Activated naive CD4-positive, alpha-beta T cell treated with anti-CD3 and anti-CD28 coated beads, Interleukin-2, amount 50 U/mL, for 16 hours (primary cell): ENCODE measurements at places on chromosomes 3 and 15.

- no peak for DNase-seq
These were observed 2.2 kb upstream of the PGPEP1L start for GRCh38 chr15:99009741-99010330.

DNA sequence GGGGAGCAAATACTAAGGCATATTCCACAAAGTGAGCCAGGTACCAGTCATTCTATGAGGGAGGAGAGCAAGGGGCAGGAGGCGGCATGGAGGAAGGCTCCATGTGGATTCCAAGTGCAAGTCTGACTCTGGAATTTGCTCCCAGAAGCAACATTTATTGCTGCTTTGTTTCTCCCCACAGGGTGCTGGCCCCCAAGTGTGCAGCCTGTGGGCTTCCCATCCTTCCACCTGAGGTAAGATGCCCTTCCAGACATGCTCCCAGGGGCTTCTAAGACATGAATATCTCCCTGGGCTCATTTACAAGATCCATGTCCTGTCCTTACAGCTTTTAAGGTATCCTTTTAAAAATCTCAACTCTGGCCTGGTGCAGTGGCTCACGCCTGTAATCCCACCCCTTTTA, 15.9 kb upstream of the SACM1L start:
- DNase-seq: no peak

DNA sequence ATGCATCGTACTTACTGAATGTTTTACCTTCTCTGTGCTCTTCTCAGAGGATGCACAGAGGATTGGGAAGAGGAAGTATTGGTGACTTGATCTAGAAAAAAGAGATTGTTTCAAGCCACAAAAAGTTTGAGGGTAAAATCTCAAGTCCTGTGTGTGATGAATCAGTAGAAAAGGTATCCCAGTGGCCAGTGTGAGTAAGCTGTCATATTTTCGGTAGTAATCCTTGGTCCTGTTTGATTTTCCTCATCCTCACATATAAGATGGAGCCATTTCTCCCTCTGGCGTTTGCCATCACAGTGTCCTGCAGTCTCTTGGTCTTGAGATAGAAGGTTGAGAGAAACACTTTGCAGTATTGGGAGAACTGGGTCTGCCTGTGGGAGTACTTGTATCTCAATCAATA, 166.8 kb downstream of the LPP start:
- no peak for DNase-seq

- no peak for DNase-seq
These were observed 28.6 kb downstream of the GALNT15 start for GRCh38 chr3:16203031-16203430.

- no peak for DNase-seq
These were observed 242.1 kb downstream of the ZIC1 start for GRCh38 chr3:147651107-147651778.

DNA sequence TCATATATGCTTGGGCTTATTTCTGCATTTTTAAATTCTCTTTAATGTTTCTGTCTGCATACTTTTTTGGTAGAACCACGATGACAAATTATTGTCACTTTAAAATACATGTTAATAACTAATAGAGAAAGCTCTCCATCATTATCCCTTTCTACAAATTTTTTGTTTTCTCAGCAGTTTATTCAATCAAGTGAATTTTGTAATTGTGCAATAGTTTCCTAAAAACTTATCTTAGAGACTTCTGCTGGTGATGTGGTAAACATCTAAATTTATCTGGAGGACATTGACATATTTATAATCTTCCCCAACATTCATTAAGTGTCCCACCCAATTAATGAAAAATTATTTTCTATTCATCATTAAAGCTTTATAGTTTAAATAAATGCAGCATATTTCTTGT, 215.3 kb downstream of the MEX3B start:
- DNase-seq: no peak

GRCh38 chr3:152738656-152739055, 96.3 kb upstream of the P2RY1 start:
- no peak for DNase-seq

DNA sequence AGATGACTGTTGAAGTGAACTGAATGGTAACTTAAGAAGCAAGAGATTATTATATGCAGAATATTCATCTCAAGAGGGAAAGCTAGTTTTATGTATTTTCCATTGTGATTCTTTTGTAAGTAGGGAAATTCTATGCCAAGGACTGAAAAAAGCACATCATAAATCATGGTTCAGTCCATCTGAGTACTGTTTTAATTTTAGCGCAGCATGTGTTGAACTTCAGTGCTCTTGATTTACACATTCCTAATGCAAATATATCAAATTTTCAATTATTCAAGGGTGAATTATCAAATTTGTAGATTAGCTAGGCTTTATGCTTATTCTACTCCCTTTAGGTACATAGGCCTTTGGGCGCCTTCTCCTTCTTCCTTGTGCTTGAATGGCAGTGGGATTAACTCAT, 50.3 kb upstream of the TCF12 start:
- DNase-seq: no peak

DNA sequence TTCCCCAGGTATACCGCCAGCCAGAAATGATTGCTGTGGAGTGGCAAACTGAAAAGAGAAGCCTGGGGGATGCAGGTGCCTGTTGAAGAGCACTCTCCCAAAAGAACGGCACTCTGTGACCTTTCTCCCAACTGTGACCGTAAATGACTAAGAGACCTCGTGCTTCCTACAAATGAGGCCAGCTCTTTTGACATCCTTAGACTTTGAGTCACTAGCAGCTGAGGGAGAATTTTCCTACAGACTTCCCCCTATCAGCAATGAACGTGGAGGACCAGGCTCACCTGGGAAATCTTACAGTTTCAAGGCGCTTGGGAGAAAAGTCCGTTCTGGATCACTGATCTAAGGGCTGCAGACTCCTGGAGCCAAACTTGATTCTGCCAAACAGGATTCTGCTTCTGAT, 8.6 kb downstream of the AQP9 start:
- DNase-seq: no peak

GRCh38 chr3:114867359-114867758, 279.7 kb downstream of the ZBTB20 start:
- DNase-seq: no peak

- no peak for DNase-seq
These were observed 67.0 kb downstream of the CLDN11 start for GRCh38 chr3:170485696-170486095.

DNA sequence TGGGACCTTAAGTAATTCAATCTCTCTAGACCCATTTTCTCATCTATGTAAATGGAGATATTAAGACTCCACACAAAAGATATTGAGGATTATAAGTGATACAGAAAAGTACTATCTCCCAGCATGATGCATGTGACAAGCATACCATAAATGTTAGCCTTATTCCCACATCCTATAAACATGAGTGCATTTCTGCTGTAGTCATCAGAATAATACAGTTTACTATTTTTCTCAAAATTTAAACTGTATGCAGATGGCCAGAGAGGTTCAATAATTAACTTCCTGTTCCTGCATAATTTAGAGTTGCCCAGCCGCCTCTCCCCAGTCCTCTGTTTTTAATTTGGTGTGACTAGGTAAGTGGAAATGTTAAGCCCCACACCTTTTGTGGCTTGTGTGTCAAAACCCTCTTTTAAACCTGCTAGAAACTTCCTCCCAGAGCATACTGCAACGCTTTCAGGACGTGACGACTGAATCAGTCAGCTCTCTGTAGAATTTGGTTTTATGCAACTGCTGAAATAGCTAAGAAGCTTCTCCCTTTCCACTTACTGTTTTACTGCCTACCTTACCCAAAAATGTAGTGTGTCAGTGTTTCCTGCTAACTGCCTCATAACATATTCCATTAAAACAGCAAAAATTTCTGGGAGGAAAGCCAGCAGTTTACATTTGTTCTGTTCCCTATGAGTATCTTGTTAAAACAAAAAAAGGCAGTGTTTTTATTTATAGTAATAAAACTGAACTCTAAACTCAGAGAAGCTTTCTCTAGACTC, 1037.9 kb downstream of the EPHA3 start:
- no peak for DNase-seq

DNA sequence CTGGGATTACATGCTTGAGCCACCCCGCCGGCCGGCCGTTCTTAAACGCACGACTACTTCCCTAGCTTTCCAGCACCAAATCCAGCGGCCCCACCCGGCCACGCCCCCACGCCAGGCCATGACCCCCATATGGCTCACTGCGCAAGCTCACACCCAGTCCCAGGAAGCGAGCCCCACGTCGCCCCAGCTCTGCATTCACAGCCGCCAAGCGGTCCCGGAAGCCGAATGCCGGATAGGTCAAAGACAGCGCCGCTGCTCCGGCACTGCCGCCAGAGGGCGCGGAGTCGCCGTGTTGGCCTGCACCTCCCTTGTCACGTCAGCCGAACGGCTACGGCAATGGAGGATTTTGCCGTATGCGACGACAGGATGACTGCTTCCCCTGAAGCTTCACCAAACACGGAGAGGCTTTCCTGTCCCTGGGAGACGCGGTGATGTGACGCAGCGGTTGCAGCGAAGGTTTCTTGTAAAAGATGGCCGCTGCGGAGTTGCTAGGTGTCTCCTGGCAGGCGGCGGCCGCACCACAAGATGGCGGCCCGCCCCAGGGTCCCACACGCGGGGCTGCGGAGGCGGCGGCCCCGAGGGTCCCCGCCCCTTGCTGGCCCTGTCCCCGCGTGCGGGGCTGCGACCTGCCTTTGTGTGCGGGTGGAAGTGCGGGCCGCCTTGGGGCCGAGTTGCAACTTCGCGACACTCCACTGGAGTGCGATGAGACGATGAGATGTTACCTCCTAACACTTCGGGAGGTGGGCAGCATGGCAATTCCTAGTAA, 30.2 kb upstream of the RPN1 start:
- DNase-seq: peak; percentile 100

DNA sequence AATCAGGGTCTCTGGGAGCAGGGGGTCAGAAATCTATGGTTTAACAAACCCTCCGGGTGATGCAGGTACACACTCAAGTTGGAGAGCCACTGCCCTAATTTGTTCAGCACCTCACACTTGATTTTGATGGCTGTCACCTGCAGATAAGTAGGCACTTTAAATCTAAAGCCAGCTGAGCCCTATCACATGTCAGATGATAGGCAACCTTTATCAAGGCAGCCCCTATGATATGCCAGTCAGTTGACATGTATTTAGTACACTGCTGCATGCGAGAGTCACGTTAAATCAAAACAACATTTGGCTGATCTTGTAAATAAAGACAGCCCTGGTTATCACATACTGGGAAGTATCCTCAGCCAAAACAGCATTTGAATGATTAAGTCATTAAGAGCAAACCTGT, 104.4 kb upstream of the MCTP2 start:
- DNase-seq: no peak

DNA sequence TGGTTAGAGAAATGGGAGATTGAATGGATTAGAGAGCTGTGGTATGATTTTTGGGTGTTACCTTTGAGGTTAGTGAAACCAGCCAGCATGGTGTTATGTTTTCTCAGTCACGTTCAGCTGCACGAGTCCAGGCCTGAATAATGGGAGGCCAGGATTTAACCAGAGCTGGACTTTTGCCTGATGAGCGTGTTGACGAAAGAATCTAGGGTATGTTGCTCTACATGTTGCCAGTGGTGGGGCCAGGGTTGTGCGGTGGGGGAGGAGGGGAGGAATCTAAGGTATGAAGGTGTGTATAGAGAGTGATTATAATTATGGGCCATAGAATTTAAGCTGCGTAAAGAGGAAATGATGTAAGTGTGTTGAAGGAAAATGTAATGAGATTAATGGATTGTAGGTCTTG, 22.8 kb downstream of the MINDY2 start:
- no peak for DNase-seq

DNA sequence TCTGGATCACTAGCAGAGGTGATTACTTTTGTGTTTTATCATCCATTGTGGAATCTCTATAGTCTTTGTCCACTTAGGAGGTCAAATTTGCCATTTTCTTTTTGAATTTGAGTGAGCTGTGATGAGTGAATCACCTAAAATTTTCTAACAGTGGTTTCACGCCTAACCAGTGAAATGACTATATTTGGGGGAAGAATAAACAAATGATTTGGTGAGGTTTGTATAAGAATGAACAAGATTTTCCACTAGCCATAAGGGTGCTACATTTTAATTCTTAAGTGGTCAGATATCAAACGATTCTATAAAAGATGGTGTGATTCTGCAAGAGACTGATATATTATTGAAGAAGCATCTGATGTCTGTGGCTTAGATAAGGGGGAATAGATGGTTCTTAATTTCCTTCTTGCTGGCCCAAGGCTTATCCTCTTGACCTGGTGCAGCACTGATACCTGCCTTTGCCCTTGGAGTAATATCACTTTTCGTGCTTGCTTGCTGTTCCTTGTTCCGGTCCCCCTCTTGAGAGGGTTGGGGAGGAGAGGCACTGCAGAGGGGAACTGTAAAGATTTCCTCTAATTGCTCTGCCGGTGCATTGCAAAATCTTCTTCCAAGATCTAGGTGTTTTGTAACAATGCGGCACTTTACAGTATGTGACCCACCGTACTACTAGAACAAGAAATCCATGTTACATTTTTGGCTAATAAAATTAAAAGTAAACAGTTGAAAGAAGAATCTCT, 14.5 kb downstream of the C3orf20 start:
- DNase-seq: no peak

DNA sequence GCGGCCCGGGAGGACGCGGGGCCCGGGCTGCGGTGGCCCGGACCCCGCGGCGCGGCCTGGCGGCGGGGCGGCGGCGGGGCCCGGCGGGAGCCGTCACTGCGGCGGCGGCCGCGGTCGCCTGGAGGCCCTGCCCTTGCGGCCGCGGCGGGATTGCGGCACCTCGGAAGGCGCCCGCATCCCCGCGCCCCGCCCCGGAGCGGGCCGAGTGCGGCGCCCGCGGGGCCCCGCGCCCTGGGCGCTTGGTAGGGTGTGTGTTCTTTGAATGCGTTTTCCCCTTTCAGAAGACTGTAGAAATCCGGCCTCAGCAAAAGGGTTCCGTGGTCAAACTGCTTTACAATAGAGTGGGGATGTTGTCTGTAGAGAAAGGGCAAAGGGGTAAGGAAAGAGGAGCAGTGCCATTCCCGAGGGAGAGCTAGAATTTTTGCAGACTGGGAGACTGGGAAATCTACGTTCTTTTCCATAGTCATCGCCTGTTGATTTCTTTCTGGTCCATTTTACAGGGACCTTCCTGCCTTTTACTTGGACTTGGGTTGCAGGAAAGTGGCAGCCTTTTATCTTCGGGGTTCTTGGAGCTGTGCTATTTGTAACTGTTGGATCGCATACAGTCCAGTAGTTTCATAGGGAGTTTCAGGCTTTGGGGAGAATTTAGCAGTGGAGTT, 630 bp downstream of the SNRK start:
- peak; percentile 40 for DNase-seq

DNA sequence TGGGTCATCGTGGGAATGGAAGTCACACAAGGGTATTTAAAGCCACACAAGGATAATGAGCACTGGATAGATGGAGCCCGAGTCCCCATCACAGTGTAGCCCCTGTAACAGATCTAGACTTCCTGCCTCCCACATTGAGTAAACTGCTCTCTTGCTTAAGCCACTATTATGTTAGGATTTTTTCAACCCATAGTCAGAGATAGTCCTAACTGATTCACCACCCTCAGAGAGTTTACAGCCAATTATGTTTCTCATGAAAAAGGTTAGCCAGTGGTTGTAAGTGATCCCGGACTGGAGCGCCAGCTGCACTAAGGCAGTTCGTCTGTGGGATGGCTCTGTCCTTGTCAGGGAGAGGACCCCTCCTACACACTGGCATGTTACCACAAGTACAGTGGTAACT, 77.0 kb downstream of the KLF13 start:
- DNase-seq: no peak

- DNase-seq: no peak
These were observed 148 bp downstream of the RBMS3 start for GRCh38 chr3:29281094-29281343.
